Activated CD8-positive, alpha-beta memory T cell treated with anti-CD3 and anti-CD28 coated beads, Interleukin-2, amount 50 U/mL, for 48 hours (primary cell): ENCODE measurements at places on chromosomes 1 and 21.

DNA sequence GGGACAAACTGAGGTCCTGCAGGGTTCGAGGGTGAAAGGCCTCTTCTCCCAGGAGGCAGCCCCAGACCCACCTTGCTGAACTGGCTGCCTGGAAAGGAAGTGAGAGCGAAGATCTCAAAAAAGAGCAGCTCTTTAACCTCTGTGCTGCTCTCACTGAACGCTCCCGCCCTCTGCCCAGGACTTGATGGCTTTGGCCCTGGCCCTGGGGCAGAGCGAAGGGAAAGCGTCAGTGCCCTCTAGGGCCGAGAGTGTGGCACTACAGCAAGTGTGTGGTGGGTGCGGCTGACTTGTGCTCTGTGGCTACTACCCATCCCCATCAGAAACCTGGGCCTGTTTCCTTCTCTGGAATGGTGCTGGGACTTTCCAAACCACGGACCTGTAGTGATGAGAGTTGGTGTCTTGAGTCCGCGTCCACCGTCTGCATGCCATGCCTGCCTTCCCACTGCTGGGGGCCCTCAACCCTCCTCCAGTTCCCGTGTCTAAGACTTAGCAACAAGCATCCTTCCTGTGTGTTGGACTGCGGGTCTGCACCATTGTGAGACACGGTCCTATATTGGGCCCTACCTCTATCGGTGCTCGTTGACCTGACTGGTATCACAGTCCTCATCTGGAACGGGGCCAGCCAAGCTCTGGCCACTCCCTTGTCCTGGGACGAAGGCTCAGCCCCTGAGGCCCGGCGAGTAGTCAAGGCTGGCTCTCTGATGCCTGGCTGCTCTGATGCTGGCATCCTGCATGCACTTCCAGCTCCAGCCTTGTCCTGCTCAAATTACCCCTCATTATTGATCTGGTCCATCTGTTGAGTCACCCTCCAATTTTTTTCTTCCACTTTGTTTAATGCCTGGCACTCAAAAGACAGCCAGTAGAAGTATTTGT is 180.3 kb downstream of the DISC1 start:
- peak; percentile 69 for DNase-seq

DNA sequence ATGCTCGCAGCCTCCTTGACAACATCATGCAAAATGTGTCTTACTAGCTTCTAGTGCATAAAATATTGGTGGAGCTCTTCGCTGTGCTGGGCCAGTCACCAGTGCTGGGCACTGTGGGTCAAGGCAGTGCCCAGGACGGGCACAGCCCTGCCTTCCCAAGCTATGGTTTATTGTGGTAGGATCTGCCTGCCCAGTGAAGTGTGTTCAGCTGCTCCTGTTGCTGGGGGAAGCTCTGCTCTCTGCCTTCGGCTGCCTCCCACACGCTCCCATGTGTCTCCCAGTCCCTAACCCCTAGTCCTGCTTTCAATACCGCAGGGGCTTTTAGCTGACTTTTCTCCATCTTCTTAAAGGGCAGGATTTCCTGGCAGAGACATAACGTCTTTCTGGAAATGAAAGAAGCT is 15.7 kb downstream of the EPHX1 start:
- no peak for DNase-seq

DNA sequence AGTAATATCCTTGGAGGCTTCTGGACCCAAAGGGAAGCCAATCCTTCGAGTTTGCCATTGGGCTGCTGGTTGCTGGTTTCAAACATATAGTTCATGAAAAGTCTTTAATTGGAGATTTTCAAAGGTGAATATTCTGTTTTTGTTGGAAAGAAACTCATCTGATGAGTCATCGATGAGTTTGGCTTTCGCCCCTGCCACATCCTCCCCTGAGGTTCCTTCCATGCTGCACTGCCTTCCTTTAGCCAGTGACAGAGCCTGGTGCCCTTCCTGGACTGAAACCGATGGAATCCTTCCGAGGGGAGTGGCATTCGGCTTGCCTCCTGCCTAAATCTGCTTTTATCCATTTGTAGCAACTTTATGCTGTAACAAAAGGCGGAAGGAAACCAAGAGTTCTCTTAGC is 550.0 kb downstream of the KIF26B start:
- no peak for DNase-seq

GRCh38 chr1:10754568-10755329 is 41.7 kb downstream of the CASZ1 start:
- no peak for DNase-seq

- no peak for DNase-seq
These were observed 1.6 kb upstream of the EFNA1 start for GRCh38 chr1:155125946-155126555.

DNA sequence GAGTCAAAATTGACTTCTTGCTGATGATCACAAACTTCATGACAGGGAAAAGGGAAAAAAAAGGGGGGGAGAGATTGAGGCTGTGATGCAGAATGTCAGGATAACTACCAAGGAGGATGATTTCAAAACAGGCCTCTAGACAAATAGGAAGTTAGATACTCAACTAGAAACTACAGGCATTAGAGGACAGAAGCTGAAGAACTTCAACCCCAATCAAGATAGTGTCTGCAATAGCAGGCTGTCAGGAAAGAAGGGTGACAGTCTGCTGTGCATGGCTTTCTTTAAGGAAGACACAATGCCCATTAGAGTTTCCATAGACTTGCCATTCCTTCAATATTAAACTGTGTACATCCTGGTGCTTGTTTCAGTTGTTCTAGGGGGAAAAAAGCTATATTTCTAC is 257.2 kb downstream of the TTLL7 start:
- no peak for DNase-seq

DNA sequence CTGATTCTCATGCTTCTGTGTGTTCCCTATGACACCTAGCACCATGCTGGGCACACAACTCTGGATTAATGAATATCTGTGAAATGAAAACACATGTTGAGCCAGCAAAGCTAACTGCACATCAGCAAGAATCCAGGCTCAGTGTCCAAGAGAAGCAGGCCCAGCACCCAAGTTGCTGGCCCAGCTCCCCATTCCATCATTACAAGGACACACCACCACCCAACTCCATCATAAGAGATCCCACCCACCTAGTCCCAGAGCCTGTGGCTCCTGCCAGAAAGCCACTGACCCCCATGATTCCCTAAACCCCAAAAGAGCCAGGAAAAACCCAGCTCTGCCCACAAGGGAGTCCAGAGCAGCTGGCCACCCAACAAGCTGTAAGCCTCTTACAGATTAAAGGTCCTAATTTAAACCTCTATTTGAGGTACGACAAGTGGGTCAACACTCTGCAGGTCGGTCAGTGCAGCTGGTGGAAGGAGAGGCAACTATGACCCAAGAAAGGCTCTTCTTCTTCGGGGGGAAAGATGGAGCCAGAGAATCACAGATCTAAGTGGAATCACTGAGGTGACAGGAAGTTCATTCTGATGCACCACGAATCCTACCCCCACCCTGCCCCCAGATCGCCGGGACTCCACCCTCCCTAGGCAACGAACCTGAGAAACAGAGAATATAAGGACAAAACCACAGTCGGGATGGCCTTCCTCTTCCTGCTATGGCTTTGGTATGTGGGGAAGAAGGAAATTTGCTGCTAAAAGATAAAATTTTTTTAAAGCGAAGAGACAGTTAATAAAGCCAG is 58.2 kb downstream of the CD34 start:
- peak; percentile 25 for DNase-seq

- no peak for DNase-seq
These were observed 83.9 kb downstream of the NID1 start for GRCh38 chr1:235980976-235981375.

DNA sequence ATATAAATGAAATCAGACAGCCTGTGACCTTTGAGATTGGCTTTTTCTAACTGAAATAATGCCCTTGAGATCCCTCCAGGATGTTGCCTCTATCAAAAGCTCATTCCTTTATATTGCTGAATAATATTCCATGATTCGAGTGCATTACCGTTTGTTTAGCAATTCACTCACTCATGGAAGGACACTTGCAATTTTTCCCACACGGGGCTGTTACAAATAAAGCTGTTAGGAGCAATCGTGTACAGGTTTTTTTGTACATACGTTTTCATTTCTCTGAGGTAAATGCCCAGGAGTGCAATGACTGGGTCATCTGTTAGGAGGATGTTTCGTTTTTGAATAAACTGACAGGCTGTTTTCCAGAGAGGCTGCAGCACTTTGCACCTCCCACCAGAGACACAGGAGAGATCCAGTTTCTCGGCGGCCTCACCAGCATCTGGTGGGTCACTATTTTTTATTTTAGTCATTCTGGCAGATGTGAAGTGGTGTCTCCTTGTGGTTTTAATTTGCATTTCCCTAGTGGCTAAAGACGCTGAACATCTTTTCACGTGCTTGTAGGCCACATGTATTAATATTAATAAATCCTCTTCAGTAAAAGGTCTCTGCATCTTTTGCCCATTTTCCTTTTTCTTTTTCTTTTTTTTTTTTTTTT is 11.0 kb downstream of the PRDM15 start:
- DNase-seq = no peak

GRCh38 chr21:31335957-31336738 is 7.9 kb downstream of the TIAM1 start:
- no peak for DNase-seq

DNA sequence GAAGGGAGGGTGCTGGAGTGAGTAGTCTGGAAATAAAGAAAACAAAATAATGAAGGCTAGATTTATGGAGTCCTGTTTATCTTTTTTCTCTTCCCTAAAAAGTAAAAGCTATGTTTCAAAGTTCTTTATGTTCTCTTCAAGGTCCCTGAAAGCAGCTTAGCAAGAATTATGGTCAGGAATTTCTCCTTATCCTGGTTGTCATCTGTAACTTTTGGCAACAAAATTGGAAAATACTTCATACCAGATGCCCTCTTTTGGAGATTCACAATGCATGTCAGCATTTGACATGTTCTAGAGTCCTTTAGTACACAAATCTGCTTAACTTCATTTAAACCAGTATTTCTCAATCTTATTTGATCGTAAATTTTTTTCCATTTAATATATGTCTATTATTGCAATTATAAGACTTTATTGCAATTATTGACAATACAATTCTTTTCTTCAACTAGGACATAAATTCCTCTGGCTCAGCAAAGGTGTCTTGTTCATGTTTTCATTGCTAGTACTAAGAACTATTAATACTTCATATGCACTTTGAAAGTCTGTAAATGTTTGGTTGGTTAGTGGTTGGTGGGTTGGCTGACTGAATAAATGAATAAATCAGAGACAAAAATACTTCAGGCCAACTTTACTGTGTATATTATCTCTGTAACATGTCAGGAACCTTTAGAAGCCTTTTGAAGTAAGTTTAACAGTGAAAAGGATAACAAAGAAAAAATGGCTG is 101.5 kb downstream of the ATP1B1 start:
- DNase-seq = no peak

GRCh38 chr1:230145505-230145899 is 78.5 kb downstream of the GALNT2 start:
- DNase-seq = no peak

- no peak for DNase-seq
These were observed 7.4 kb upstream of the S100A10 start for GRCh38 chr1:152000964-152001630.

DNA sequence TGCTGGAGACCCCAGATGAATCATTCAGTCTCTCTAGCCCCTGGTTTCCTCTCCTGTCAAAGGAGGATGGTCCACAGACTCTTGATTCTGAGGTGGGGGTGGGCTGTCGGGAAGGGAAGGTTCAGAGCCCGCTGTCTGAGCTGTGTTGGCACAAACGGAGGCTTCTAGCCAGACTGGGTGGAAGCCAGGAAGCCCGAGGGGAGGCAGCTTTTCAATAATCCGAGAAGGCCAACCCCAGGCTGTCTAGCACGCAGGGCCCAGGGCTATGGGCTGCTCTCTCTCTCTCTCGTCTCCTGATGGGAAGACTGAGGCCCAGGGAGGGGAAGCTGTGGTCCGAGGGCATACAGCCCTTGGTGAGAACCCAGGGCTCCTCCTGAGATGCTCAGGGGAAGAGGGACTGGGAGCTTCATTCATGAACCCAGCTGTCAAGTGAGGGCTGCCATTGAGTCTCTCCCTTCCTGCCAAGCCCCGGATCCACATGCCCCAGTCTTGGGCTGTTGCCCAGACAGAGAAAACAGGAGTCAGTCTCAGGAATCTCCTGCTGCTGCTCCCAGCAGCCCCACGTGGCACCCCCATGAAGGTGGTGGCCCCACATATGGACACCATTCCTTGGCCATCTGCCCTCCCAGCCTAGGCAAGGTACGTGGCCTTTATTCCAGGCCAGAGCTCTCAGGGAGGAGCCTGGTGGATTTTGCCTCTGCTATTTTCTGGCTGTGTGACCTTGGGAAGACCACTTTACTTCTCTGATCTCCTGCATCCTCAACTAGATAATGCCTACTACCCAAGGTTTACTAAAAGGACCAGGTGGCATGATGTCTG is 44.4 kb downstream of the RAP1GAP start:
- no peak for DNase-seq

- no peak for DNase-seq
These were observed 65.5 kb downstream of the CASZ1 start for GRCh38 chr1:10730985-10731384.

DNA sequence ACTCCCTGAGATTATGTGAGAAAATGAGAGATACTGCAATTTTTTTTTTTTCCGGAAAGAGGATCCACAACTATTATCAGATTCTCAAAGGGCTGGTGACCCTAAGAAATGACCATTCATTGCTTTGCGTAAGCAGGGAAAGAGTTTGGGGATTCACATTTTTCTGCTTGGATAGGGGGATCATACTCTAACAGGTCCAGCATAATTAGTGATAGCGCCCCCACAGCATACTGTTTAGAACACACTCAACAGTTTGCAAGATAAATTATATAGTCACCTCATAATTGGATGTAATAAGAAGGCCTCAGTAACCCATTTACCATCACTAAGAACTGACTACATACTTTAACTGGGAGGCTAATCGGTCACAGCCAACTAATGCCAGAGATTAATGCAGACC is 1.9 kb downstream of the CCT3 start:
- DNase-seq = no peak

GRCh38 chr1:93699503-93700168 is 18.0 kb upstream of the BCAR3 start:
- no peak for DNase-seq

DNA sequence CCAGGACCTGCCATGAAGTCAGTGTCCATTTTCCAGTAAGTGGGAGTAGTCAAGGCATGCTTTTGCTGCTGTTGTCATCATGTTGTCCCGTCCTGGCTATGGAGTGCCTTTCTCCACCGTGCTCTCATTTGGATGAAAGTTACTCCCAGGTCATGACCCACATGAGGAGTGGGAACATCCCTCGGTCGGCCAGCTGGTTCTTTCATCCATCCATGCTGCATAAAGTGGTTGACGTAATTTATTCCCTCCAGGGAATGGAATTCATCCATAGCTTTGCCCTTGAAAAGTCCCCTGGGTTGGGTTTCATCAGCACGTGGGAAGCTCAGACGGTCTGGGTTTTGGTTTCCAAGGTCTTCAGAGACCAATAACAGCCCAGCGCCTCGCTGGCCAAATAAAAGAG is 11.6 kb downstream of the PLA2G2A start:
- DNase-seq = no peak

- no peak for DNase-seq
These were observed 14.6 kb upstream of the ADAR start for GRCh38 chr1:154622503-154623039.

DNA sequence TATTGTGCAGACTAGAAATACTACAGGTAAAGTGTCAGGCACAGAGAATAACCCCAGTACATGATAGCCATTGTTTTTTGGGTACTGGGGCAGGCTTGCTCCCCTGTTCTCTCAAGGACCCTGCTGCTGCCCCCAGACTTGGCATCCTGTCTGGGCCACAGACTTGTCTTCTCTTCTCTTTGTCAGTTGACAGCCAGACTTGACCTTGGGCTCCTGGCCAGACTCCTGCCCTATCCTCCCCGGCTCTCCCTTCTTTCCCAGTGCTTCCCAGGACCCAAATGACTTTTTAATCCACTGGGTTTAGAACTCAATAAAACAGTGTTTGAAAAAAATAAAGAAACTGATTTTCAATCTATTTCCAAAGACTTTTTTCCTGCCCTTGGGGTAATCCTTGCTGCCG is 43.2 kb downstream of the ZSCAN20 start:
- DNase-seq = no peak

- DNase-seq = no peak
These were observed 7.9 kb upstream of the SMIM12 start for GRCh38 chr1:34867415-34867814.
